ENCODE measurements at places on chromosomes 16 and 17.
A peak's percentile ranks its signal among the peaks of the same experiment; 100 is the strongest.

GRCh38 chr17:57970710-57971109 is 15.5 kb upstream of the CUEDC1 start:
- no peak for DNase-seq

DNA sequence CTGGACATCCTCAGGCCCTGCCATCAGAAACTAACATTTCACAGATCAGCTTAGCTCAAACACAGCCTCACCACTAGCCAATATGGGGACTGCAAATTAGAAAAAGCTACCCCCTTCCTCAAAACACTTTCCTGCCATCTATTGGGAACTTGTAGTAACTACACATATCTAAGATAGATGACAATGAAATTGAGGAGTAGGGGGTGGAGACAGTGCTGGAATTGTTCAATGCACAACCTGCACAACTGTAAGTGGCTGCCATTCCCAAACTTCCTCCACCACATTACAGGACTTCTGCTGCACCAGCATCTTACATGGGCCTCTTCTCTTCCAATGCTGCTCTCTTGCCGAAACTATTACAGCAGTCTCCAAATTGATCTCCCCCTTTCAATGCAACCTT is 21.9 kb downstream of the AIPL1 start:
- no peak for DNase-seq

DNA sequence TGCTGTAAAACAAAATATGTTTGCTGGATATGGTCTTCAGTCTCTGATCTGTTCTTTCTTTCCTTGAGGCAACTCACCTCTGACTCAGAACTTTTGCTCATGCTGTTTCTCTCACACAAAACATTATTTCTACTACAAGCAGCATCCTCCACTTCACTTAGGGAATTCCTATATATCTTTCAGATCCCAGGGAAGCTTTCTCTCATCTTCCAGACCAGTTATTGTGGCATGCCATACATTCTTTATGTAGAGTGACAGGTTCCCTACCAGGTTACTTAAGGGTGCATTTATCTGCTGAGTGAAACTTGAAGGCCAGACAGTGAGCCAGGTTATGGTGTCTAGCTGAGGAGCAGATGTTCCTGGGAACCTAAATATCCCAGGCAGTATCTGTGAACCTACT is 1226.0 kb downstream of the CDH8 start:
- DNase-seq: no peak

GRCh38 chr16:68999114-68999513 is 106.3 kb upstream of the HAS3 start:
- no peak for DNase-seq

- DNase-seq: no peak
Measured at GRCh38 chr16:47016700-47017133, 43.2 kb upstream of the DNAJA2 start.

DNA sequence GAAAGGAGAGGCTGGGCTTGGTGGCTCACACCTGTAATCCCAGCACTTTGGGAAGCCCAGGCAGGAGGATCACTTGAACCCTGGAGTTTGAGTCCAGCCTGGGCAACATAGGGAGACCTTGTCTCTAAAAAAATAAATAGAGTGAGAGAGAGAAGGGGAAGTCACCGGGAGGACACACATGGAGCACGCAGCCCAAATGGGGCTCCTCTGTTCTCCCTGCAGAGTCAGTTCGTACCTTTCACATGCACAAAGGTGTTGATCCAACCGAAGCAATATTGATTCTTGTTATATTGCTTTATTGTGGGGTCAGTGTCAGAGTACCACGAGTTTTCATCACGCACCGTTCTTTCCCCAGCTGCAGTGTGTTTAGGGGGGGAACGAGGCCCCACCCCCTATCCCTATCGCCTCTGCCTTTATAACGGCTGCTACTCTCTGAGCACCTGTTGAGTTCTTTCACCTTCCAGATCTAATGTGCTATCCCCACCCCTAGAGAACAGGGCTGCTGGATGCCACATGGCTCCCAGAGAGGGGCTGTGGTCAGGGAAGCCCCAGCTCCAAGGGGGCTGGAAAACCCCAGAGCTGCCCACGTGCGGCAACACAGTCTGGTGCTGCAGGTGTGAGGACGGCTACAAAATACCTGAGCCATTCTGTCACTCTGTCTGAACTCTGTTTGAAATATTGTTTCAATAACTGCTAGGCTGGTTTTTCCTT is 1.0 kb upstream of the TMEM235 start:
- DNase-seq: no peak

DNA sequence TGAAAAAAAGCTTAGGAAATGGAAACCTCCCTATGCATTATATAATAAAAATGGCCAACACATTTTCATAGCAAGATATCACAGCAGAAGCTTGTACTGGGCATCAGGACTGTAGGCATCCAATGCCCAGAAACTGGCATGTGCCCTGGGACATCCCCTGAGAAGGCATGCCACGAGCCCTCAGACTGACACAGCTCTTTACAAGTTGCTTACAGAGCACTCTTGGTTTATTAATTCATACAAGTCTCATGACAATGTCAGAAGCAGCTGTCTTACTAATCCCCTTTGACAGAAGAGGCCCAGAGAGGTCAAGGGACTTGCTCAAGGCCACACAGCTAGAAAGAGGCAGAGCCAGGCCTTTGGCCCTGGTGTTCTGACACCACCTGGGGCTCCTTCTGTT is 5.6 kb upstream of the CCL2 start:
- DNase-seq: no peak

- no peak for DNase-seq
Measured at GRCh38 chr17:9958586-9959281, 53.7 kb upstream of the RCVRN start.

DNA sequence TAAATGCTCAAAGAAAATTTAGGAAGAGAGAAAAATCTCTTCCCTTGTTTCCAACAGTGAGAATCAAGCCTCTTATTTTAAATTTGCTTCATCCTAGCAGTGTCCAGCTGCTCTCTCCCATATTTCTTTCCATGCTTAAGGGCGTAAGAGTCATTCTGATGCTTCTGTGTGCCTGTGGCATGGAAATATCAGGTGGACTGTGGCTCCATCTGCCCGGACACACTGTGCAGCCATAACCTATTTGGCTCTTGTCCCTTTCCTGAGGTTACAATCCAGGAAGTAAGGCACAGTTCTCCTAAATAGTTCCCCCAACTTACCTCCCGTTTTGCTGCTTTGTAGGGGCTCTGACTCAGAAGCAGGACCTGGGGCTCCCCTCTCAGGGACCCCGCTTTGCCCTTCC is 6.3 kb upstream of the KRT222 start:
- no peak for DNase-seq

DNA sequence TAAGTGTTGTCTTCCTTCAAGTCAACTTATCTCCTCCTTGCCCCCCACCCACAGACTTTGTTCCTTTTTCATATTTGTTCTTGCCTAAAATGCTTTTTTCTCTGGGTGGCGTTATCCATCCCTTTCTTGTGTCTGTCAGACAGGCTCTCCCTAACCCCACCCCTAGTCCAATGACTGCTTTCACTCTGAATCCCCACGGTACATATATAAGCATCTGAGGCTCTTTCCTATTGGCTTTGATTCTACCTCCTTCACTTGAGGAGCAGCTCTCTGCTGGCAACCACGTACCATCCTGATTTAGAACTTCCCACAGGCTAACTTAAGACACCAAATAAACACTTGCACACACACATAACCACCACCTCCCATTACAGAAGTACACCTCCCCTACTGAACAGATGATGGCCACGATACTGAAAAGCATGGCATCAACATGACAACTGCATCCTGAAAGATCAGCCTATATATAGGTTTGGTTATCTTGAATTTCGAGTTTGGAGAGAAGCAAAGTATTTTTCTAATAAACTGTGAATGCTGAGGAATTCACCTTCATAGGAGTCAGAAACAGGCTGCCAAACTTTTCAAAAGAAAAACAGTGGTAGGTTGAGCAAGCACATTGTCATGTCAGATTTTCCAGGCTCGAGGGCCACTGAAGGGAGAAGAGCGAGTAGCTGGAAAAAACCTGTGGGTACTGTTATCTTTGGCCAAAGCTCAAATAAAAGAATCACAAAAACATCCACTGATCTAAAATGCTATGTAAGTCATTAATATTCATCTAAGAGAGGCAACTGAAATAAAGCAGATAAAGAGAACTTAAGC is 24.3 kb downstream of the STAT3 start:
- DNase-seq: no peak

- no peak for DNase-seq
Measured at GRCh38 chr16:2208308-2208707, 2.4 kb downstream of the BRICD5 start.

GRCh38 chr17:47244697-47245096 is 8.9 kb upstream of the ITGB3 start:
- DNase-seq: no peak

DNA sequence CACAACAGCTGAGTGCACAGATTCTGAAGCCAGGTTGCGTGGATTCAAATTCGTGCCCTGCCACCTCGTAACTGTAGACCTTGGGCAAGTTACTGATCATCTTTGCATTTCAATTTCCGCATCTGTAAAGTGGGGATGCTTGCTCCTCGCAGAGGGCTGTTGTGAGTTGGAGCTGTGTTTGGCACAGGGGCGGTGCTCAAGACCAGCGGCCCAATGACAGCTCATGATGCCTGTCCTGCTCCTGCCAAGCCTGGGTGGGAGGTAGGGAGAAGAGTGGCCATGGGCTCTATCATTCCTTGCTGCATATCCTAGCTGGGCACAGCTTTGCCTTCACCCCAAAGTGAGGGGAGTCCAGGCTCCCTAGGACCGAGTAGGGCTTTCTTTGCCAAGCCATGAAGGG is 12.6 kb downstream of the NXPH3 start:
- no peak for DNase-seq

- DNase-seq: no peak
Measured at GRCh38 chr17:46120078-46120477, 73.2 kb downstream of the KANSL1 start.

GRCh38 chr16:73125850-73126524 is 78.1 kb upstream of the ZFHX3 start:
- DNase-seq: no peak

DNA sequence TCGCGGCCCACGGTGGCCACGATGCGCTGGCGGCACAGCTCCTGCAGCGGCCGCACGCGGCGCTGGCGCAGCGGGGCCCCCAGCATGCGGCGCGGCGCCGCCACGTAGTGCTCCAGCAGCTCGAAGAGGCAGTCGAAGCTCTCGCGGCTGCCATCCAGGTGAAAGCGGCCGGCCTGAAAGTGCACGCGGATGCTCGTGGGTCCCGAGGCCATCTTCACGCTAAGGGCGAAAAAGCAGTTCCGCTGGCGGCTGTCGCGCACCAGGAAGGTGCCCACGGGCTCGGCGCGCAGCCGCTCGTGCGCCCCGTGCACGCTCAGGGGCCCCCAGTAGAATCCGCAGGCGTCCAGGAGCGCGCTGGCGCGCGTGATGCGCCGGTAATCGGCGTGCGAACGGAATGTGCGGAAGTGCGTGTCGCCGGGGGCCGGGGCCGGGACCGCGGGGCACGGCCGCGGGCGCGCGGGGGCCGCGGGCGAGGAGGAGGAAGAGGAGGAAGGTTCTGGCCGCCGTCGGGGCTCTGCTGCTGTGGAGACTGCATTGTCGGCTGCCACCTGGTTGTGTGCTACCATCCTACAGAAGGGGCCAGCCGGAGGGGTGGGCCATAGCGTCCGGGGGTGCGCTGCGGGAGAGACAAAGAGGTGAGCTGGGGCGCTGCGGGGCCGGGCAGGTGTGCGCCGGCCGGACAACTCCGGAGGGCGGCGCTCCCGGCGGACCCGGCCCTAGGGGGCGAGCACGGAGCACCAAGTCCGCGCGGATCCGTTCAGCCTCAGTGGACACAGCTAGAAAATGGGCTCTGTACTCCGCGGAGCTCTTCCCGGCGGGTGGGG is 879 bp downstream of the SOCS1 start:
- peak; percentile 28 for DNase-seq

DNA sequence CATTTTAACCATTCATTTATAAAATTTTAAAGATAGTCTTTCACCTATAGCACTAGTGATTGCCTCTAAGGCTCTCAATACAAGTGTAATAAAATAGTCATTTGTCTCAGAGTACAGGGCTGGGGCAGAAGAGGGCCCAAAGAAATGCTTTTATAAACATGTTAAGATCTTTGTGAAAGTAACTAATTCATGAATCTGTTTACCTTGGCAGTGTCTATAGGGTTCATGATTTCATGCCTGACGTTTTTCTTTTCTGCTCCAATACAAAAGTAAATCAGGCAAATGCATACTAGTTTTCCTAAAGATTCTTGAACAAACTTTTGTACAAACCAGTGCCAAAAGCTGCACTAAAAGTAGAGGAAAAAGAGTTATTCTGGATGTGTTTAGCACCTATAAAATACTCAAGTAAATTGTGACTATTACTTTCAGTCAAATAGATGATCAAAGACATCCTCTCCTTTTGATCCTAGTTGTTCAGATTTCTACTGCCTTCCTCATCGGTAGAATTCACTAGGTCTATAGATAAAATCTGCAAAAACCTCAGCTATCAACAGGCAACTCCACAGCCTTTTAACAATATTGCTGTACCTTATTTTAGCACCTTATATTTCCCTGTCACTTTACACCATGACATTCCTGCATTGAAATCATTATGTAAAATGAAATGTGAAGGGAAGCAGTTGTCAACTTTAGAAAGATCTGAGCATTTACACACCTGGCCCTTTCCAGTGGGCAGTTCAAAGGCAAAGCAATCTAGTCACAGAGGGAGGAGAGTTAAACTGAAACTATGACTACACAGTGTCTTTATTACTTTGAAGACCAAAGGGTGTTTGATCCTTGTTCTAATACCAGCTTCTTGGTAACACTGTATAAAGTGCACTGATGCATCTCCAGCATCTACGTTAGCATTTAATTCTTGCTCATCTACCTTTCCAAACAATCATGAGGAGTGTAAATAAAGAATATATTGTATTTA is 100.0 kb upstream of the MED13 start:
- DNase-seq: no peak

- DNase-seq: no peak
Measured at GRCh38 chr17:74404789-74405188, 27.1 kb upstream of the GPRC5C start.

DNA sequence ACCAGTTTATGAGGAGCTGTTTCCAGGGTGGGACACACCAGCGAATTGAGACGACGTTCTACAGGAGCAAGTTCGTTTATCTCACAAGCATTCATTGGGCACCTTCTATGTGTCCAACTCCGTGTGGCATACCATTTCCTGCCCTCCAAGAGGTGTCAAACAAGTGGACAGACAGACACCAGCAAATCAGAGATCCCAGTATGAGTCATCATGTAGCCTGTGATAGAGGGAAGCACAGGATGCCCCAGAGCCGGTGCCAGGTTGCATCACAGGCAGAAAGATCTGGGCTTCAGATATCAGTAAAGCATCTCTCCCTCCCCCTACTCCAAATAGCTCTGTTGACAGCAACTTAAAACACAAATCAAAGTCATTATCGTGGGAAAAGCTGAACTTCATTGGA is 31.8 kb upstream of the MAF start:
- DNase-seq: no peak

GRCh38 chr17:59154292-59154720 is 680 bp downstream of the SKA2 start:
- peak; percentile 37 for DNase-seq

DNA sequence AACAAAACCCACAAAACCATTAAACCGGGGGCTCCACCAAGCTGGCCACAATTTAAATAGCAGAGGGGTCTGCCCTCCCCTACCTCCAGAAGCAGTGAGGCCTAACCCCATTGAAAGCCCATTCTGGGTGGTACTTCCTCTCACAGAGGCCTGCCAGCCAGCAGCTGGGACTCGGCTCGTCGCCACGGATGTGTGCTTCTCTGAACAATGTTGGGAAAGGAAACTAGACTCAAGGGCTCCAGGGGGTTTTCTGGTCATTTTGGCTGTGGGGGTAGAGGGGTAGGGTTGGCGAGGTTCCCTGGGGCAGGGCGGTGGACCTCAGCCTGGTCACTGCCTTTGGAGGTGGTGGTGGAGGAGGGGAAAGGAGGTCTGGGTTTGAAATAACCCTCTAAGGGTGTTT is 4.7 kb upstream of the PLCG2 start:
- DNase-seq: no peak

All from neural crest cell (in vitro differentiated cells).